Activated naive CD4-positive, alpha-beta T cell treated with Interleukin-2 at 50 U/mL for 16 hours (primary cell): ENCODE measurements at places on chromosomes 16 and 17.

GRCh38 chr16:6531067-6531466 is 801.6 kb upstream of the RBFOX1 start:
- DNase-seq: no peak

DNA sequence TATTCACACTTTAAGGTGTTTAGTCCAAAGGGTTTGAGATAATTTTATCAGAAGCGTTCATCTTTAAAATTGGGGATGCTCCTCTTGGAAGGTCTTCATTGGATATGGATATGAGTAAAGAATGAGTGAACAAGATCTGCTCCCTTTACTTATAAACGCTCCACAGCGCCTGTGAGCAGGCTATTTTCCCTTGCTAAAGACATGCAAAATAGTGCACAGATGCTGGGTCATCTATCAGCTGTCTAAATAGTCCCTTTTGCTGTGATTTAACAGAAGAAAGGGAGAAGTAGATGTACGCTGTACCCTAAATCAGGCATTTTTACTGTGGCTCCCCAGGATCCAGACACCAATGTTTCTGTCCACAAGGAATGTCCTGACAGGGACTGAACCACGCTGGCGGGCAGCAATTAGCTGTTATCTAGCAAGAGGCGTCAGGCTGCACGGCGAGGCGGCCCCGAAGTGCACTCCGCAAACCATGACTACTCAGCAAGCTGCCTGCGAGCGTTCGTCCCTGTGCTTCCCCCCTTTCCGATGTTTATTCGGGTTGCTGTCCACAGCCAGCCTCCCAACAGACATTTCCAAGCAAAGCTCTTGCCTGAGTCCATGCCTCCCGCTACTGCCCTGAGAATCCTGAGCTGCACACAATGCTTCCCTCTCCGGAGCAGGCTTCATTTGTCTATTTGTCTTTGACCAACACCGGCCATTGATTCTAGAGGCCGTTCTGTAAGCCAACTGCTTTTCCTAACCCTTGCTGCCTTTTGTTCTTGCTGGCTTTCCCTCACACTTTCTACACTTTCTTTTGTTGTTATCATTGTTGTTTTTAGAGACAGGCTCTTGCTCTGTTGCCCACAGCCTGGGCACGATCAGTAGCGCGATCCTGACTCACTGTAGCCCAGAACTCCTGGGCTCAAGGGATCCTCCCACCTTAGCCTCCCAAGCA is 55.7 kb upstream of the CNEP1R1 start:
- no peak for DNase-seq

DNA sequence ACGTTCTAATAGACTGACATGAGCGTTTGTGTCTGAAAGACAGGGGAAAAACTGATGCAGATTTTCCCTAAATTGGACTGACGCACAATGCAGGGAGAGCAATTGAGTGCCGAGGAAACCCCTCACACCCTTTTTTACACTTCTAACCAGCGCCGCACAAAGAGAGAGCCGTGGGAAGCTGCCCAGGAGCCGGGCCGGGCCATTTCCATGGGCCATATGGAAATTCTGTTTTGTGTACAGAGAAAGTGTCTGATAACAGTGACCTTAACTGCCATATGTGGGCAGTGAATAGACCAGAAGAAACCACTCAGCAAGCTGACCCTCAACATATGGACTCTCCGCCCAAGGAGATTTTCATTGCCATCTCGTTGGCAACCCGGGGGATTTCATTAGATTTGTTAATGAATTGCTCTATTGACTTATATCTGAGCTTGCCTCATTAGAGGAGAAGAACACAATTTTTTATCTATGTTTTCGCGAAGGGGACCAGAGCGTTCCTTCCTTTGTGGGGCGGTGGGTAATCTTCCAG is 225.9 kb upstream of the IRX3 start:
- DNase-seq: no peak

- no peak for DNase-seq
These were observed 40.5 kb upstream of the KCNJ2 start for GRCh38 chr17:70128727-70129238.

DNA sequence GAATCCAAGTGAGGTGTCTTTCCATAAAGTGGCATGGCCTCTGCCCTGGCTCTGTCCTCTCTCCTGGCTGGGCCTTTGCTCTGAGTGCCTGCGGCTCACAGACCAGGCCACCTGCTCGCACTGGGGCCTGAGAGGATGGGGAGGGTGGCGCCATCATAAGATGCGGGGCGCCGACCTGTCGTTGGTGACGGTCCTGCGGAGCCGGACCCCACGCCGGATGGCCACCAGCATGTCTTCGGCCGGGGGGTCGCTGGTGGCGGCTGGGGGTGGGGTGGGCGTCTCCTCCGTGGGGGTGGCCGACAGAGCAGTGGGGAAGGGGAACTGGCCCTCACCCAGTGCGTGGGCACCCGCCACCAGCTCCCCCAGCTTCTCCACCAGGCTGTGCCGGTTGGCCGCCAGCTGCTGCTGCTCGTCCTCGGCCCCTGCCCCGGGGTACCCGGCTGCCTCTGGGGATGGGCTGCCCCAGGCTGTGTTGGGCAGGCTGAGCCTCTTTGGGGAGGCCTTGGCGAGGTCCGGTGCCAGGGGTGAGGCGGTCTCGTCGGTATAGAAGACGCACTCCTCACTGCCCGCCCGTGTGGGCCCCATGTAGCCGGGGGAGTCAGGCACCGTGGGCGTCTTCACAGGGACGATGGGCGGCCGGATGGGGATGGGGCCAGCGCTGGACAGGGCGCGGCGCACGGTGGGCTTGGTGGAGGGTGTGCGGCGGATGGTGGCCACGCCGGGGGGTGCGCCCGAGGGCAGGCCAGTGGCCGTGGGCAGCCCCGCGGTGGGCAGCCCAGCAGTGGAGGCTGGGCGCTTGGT is 17.4 kb downstream of the IL34 start:
- no peak for DNase-seq

DNA sequence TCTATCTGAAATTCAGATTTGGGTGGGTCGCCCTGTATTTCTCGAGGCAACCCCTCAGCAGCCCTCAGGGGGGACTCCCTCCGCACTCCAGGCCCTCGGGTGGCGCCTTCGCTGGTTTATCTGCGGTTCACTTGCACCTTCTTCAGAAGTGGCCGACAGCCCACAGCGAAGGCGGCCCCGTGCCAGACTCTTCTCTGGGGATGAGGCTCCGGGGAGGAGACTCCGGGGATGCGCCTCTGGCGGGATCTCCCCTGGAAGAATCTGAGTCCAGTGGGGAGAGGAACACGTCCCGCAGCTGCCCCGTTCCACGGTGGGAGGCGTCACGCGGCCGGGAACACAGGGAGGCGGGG is 63.9 kb upstream of the DNAJA2 start:
- DNase-seq: peak; percentile 35

- DNase-seq: no peak
These were observed 16.1 kb downstream of the SGCA start for GRCh38 chr17:50181591-50182560.

DNA sequence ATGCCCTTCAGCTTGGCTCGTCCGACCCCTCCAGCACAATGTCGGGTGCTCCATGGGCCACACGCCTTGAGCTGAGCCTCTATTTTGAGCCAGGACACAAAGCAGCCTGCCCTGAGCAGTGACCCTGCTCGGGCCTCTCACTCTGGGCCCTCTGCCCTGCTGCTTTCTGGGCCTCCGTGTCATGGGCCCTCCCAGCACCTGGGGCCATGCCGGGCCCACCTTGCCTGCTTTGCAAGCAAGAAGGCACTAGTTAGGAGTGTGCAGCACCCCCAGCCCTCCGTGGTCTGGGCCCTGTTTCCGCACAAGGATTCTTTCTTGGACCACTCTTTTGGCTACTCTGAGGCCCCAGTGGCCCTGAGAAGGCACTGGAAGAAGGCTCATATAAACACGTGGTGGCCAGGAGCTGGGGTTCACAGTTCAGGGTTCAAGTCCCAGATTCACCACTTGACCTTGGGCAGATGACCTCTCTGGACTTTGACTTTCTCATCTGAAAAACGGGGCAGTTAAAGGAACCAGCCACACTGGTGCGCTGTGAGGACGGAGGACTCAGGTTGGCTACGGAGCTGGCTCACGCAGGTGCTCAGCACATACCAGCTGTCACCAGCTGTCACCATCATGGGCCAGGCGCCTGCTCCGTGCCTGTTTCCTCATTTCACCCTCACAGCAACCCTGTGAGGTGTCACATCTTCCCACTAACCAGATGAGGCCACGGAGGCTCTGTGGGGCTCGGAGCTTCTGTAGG is 166.0 kb upstream of the GSE1 start:
- DNase-seq: no peak

GRCh38 chr17:58200024-58200633 is 7.6 kb downstream of the EPX start:
- peak; percentile 63 for DNase-seq

DNA sequence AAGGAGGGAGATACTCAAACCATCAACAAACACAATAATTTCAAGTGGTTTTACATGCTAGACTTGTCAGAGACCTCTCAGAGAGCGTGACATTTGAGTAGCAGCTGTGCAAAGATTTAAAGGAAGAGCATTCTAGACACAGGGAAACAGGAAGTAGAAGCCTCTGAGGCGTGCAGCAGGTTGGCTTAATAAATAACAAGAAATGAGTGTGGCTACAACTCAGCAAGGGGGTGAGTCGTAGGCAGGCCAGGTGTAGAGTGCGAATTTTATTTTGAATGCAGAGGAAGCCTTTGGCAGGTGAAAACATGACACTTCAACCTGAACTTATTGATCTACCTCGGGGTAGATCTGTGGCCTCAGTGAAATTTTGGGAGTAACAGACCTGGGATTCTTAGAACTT is 73.2 kb upstream of the MRTFB start:
- no peak for DNase-seq

DNA sequence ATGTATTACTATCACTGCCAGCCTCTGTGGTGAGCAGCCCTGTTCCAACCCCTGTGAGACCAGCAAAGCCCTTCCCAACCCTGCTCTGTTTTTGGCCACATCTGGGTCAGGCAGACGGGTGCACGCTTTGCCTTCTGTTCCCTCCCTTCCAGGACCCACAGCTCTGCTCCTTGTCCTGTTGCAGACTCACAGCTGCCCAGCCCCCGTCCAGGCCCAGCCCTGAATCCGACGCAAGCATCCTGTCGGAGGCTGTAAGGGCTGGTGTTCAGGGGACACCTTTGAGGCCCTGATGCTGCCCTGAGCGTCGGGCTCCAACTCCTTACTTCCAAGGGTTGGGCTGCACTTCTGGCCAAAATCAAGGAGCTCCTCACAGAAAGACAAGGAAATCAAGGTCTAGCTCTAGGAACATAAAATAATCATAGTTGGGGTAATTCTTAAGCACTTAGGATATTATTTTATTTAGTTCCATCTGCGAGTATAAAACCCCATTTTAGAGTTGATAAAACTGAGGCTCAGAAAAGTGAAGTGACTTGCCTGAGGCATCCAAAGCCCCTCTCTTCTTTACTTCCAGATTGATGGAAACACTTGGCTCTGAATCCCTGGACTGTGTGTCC is 14.3 kb upstream of the SRCIN1 start:
- DNase-seq: no peak

DNA sequence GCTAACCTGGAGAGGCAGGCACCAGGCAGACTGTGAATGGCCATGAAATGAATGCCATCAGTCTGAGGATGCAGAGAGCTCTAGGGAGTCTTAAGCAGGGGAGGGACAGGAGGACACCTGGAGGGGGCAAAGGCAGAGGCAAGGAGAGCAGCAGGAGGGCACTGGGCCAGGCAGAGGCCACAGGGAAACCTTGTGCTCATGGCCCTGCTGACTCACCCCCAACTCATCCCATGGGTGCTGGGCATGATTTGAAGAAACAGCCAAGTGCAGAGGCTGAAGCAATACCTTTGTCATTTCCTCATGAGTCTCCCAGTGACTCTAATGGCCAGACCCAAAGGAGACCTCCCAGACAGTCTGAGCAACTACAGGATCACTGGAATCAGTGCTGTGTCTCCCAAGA is 141.4 kb downstream of the TMEM132E start:
- DNase-seq: no peak

DNA sequence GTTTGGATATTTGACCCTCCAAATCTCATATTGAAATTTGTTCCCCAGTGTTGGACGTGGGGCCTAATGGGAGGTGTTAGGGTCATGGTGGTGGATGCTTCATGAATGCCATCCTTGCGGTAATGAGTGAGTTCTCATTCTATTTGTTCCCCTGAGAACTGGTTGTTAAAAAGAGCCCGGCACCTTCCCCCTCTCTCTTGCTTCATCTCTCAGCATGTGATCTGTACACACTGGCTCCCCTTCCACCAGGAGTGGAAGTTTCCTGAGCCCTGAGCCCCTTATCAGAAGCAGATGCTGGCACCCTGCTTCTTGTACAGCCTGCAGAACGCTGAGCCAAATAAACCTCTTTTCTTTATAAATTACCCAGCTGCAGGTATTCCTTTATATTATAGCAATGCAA is 25.6 kb downstream of the PIK3R6 start:
- DNase-seq: no peak
